ENCODE measurements at places on chromosomes 3 and 15.

GRCh38 chr3:185155678-185156077 lies 2.8 kb upstream of the C3orf70 start:
- DNase-seq: no peak

GRCh38 chr3:69716119-69716518 lies 23.1 kb upstream of the MITF start:
- no peak for DNase-seq

DNA sequence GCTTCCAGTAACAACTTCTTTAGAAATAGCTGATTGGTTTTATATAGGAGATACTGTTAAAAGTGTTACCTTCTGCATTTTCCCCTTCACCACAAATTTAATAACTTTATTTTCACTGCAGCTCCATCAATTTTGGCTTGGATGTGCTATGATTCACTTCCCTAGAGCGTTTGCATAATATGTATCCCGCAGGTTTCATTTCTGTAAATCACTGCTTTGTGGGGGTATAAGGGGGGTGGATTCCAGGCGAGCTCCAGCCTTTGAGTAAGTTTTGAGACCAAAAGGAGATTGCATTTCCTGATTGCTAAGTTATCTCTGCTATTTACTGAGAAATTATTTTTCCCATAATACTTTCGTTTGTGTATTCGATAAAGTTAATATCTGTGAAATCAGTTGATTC lies 232.6 kb downstream of the TBL1XR1 start:
- no peak for DNase-seq

- DNase-seq: no peak
Measured at GRCh38 chr3:172074586-172074985, 35.2 kb downstream of the FNDC3B start.

GRCh38 chr3:138960417-138960852 lies 13.4 kb downstream of the FOXL2NB start:
- DNase-seq: no peak

- DNase-seq: no peak
Measured at GRCh38 chr3:162718697-162719096, 1222.1 kb downstream of the OTOL1 start.

Data from HS-5 (cell line).